Omental fat pad (tissue), 4 donors: ENCODE measurements at places on chromosomes 3 and 15.

DNA sequence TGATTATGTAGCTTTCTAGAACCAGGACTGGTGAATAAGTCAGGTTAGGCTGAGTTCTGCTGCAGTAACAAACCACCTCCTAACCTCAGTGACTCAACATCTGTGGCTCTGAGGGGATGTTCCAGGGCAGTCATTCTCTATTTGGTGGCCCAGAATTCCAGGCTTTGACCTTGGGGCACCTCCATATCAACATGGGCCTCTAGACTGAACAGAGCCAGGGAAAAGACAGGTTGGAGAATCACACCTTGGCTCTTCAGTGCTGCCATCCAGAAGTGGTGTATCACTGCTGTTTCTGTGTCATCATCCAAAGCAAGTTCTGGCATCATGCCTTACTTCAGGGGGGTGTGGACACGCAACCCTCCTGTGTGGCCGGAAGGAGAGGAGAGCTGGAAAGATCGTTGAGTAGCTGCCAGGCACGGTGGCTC is 15.3 kb downstream of the ZBTB47 start:
- DNase-seq, result peak; percentile 16

DNA sequence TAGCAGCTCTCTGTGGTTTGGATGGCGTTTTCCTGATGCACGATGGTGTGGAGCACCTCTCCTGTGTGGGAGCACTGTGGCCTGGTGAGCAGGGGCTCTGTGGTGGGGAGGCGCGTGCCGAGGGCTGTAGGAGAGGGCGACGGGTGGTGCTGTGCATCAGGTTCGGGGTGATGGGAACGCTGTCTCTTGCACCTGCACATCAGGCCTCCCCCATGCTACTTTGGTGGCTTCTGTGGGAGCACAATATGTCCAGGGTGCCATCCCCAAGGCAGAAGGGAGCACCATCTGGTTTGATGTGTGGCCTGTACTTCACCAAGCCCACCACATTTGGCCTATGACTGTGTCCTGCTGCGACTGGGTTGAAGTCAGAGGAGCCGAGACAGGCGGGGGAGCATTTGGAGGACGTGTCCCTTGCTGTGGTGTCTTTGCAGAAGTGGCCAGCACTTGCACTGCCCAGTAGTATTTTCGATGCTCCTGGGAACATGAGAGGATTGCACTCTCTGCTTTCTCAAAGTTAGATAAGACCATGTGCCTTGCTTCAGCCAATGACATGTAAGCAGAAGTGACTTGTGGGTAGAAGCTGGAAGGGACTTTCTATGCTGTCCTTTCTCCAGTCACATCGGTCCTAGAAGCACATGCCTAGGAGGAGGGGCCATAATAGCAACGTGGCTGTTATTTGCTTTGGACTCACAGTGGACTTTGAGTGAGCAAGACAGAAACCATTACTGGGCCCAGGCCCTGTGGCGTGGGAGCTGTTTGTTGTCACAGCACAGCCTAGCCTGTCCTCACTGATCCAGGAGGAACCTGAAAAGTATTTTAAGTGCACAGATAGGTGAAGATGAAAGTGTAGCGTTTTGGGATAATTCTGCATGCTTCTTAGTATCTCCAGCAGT is 72.1 kb downstream of the APBA2 start:
- DNase-seq, result no peak

DNA sequence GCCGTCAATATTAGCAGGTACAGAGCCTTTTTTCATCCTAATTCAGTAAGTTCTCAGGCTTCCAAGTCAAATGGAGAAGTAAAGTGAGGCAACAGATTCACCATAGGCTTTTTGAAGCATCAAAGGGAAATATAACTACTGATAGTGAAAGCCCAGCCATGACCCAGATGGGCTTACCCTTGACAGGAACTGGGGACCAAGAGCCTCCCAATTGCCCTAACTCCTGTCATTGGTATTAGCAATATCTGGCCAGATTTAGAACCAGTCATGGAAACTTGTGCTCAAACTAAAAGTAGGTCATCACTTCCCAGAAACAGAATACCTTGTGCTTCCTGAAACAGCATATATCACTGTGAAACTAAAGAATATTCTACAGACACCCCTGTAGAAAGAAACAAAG is 33.0 kb downstream of the NME9 start:
- DNase-seq, result no peak

DNA sequence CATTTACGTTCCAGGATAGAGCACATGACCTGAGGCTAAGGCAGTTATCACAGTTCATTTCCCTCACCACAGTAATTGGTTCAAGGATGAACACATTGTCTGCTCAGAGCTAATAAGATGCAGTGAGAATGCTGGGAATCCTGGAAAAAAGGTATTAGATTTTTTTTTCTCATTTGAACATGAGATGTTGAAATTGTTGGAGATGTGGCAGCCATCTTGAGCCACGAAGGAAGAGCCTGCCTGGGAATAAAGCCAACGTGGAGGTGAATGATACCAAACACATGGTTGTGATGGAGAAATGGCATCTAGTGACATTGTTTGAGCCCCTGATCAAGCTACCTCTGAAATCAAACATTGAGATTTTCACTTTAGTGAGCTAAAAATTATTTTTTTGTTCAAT is 16.0 kb upstream of the STT3B start:
- no peak for DNase-seq

GRCh38 chr15:64807051-64807749 is 18.2 kb downstream of the PIF1 start:
- DNase-seq, result no peak

DNA sequence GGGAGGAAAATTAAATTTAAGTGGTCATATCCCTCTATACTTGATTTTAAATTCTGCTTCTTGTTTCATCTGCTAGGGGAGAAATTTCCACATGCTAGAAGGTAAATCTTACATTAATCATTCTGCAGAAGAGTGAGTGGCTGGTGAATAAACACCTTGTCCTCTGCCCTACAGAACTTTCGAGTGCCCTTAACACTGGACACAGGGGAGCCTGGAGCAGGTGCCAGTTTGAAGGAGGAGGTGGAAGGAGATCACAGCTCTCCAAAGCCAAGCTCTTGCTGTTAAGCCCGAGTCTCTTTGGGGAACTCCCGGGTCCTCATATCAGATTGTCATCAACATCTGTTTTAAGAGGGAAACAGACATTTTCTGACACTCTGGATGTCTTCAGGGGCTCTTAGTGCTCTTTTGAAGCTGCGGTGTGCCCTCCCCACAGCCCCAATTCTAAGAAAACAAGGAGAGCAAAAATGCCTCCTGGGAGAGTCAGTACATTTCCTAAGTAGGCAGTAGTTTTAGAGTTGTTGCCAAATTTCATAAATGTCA is 31.3 kb downstream of the LAMP3 start:
- DNase-seq, result no peak

- no peak for DNase-seq
These were observed 47.1 kb downstream of the USF3 start for GRCh38 chr3:113649174-113649845.

DNA sequence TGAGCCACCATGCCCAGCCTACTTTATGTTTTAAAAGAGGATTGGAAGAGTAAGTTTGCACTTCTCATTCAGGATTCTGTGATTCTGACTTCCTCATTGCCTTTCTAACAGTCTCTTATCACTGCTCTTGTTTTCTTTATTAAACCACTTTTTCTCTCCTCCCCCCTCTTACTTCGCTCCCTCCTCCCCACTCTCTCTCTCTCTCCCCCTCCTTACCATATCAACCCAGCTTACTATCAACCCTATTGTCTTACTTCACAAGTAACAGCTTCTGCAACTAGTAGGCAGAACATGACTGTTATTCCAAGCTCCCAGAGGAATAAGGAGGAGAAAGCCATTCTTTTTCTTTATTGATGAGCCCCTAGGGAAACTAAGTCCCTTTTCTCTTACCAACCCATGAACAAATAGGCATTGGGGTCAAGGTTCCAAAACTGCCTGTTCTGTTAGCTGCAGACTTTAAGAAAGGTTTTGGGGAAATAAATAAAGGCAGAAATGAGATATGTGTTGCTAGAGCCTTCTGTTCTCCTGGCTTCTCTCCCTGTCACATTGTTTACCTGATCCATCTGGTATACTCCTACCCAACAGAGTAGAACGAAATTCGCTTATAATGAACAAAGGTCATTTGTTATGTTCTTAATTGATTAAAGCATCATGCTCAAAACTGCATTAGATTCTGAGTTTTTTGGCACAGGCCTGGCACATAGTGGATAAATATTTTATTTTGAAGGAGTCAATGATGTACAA is 56.4 kb upstream of the RASGRP1 start:
- no peak for DNase-seq

DNA sequence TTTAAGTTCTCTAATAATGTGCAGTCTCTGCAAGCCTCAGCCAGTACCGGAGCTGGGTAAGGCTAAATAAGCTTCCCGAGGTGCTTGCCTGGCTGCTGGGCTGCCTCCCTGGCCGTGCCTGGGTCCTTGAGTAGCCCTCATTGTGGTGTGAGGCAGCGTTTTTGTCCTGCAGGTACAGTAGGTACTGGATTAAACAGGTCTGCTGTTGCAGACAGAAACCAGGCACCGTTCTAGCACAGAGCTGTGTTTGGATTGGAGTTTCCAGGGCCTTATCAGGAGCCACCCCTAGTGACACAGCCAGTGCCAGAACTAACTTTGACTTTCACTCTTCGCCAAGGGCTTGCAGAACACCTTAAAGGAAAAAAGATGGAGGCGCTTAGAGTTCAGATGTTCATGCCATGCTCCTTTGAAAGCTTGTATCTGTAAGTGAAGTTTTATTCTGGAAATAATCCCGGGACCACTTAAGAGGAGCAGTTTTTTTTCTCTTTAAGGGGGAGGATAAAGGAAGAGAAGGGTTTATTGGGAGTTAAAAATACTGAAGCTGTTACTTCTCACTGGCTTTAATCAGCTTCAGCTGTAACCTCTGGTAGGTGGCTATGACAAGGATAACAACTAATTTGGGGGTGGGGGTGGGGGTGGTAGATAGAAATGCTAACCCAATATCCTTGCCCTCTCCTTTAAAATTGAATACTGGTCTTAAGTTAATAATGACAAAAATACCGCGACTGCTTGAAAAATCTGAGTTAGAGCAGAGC is 126.8 kb downstream of the MITF start:
- no peak for DNase-seq

- DNase-seq, result no peak
These were observed 230.2 kb upstream of the HES1 start for GRCh38 chr3:193905541-193906396.

GRCh38 chr3:8979262-8979661 is 16.0 kb upstream of the RAD18 start:
- no peak for DNase-seq

- no peak for DNase-seq
These were observed 36.4 kb upstream of the TRIM71 start for GRCh38 chr3:32781211-32781968.

DNA sequence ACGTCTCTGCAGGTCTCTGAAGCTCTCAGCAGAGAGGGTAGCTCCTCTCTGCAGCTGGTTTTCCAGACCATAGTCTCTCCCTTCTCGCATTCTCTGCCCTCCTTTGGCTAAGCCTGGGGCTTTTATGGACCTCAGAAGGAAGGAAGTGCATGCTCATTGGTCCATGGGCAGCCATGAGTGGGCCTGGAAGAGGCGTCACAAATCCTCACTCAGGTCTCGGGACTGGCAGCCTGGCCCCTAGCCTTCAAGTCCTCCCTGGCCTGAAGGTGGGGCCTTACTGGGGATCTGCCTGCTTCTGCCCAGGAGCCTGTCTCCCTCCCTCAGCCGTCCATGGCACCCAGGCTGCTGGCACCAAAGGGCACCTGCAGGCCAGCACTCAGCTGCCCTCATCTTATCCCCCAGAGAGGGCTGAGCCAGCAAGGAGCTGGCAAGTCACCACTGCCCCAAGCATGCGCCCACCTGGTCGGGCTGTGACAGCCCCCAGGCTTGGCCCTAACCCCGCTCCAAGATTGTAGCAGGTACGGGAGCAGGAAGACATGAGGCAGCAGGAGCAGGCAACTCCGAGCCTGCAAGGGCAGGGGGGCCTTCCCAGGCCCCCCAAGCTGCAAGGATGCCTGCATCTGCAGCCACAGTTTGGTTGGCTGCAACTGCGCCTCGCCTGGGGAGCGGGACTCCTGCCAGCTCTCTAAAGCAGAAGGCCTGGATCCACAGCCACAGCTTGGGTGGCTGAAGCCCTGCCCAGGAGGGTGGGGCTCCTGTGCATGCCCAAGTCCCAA is 37.4 kb downstream of the GHSR start:
- DNase-seq, result no peak

DNA sequence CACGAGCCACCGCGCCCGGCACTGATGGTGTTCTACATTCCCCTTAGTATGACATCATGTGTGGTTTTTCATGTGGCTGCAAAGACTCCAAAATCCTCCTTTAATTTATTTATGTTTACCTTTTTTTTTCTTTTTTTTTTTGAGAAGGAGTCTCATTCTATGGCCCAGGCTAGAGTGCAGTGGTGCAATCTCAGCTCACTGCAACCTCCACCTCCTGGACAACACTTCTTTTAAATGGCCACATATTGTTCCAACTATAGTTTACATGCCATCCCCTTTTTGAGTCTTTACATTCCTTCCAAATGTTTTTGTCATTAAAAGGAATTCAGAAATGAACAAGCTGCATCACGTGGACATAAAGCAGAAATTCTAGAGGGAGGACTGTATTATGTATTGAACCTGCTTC is 10.3 kb upstream of the CDV3 start:
- DNase-seq, result no peak

DNA sequence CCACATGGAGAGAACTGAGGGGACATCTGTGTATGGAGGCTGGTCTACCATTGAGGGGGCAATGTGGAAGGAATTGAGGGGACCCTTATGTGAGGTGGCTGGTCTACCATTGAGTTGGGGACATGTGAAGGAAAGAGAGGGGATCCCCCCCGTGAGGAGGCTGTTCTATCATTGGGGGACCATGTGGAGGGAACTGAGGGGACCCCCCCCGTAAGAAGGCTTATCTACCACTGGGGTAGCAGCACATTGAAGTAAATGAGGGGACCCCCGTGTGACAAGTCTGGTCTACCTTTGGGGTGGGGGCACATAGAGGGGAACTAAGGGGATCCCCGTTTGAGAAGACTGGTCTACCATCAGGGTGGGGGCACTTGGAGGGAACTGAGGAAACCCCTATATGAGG is 158.0 kb downstream of the FBLN2 start:
- no peak for DNase-seq

GRCh38 chr3:156582532-156583183 is 27.7 kb upstream of the SSR3 start:
- DNase-seq, result no peak

DNA sequence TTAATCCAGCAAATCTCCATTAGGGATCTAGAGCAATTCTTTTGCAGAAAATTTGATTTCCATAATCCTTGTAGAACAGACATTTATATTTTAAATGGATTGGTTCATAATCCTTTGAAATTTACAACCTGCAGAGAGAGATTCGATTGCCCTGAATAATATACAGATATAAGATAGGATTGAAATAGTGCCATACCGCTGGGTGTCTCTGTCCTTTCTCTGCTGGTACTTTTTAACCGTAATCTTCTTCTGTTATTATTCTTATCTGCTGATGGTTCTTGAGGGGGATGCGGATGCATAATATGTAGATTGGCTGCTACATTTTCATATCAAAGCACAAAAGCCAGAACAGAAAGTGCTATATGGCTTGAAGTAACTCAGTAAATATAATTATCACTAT is 182.2 kb downstream of the CFAP20DC start:
- no peak for DNase-seq

GRCh38 chr3:157502916-157503595 is at the start of gene VEPH1:
Gene VEPH1, minus strand, starts transcription at chr3:157503416. Its CDS starts 8,067 bp downstream, at chr3:157495349.
- DNase-seq, result no peak
